ENCODE measurements at places on chromosomes 2 and 18. TPM values are rescaled to one million over a fixed set of nuclear protein-coding genes. Genes with fewer than 3 reads are reported as not detected.

Gene MAP3K19
- not detected for total RNA-seq

Gene PIEZO2
- under 0.01 TPM for total RNA-seq

Gene TNS1
- total RNA-seq, result 2.0 TPM

Gene MROH2A
- not detected for total RNA-seq

Gene L3MBTL4
- total RNA-seq, result 1.0 TPM

Gene CYP26B1
- under 0.01 TPM for total RNA-seq

DNA sequence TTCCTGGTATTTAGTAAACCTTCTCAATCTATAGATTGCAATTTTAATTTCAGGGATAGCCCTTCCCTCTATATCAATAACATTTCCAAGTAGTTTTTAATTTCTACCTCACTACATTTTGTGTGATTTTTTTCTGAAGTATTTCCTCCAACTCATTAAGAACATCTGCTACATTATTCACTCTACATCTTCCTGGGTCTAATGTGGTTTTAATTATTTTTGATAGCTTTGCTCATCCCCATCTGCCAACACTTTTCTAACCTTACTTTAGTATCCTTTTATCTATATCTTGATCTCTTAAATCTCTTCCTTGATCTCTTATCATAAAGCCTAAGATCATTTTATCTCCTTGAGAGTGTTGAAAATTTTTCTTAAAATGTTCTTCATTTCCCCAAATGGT is 278.3 kb upstream of the CYP26B1 start:
- DNase-seq, result no peak

GRCh38 chr2:120177973-120178372 is 45.2 kb downstream of the TMEM185B start:
- peak; percentile 12 for DNase-seq

DNA sequence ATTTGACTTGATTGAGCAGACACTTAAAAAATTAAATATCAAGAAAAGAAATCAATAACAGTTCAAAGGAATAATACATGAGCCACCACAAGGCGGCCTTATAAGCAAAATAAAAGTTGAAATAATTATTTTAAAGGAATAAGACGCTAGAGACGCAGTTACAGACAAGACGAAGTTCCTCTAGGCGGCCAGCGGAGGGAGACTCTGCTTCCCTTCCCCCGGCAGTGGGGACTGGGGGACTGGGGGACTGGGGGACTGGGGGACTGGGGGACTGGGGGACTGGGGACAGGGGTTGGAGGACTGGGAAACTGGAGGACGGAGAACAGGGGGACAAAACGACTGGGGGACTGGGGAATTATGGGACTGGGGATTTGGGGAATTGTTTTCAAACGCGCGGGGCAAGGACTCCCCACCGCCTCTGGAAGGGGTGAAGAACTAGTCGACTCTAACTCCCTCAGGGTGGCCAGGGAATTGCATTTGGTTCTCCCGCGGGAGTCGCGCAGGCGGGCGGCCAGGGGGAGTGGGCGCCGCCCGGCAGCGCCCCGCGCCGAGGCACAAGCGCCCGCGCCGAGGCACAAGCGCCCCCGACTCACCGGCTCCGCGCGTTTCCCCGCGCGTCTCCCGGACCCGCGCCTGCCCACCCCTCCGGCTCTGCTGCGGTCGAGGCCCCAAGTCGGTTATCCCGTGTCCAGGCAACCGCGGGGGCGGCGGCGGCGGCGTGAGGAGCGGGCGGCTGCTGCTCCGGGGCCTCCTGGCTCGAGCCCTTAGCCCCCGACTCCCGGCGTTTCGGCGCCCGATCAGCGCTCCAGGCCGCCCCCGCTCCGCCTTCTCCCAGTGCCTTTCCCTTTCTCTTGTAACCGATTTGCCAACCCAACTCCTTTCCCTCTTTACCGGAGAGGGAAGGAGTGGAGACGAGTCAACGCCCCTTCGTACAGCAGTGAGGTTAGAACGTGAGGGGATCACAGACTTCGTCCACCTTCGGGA is at the start of gene CCDC178:
Gene CCDC178, minus strand, starts transcription at position 662 of the 984 bp plus-strand sequence. CDS start 28,633 bp downstream, outside the sequence.
- peak; percentile 42 for DNase-seq

DNA sequence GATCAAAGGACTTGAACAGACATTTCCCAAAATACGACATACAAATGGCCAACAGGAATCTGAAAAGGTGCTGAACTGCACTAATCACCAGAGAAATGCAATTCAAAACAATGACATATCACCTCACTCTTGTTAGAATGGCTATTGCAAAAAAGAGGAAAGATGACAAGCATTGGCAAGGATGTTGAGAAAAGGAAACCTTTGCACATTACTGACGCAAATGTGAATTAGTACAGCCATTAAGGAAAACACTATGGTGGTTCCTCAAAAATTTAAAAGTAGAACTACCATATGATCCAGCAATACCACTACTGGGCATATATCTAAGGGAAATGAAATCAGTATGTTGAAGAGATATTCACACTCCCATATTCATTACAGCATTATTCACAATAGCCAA is 57.7 kb upstream of the ASPRV1 start:
- DNase-seq, result no peak

- no peak for DNase-seq
Observed at GRCh38 chr2:7394195-7394594, 477.0 kb downstream of the RNF144A start.

DNA sequence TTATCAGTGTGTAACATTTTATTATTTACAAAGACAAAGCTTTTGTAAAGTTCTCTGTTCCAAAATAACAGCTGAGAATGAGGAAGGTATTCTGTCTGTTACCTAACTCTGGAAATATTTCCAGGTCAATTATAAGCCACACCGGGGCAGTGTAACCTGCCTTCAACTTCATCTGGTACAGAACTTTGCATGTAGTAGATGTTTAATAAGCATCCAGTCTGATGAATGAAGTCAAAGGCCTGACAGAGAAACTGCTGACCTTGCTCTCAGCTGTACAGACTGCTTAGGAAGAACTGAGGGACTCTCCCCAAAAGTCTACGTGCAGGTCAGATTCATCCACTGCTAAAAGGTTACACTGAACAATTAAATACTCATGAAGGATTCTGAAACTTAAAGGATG is 43.3 kb downstream of the WDFY1 start:
- peak; percentile 14 for DNase-seq
